MV-4-11 (cell line): ENCODE measurements at places on chromosomes 16 and 17.

DNA sequence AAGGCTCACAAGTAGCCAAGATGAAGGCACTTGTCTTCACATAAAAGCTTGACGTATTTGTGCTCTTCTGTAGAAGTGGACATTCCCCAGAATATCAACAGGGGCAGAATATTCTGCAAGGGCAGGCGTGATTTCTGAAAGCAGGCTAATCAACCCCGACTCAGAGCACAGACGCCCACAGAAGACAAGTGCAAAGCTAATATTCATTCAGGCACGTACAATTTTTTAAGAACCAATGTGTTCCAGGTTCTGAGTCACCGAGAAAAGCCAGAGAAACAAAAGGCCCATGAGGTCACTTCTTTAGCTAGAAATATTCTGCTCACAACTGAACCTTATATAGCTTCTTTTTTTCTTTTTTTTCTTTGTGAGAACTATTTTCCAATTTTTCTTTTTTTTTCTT is 121.6 kb downstream of the DNAH9 start:
- no peak for DNase-seq

GRCh38 chr17:60153606-60154390 is 4.0 kb downstream of the CA4 start:
- no peak for DNase-seq

- no peak for DNase-seq
Measured at GRCh38 chr17:2854143-2855055, 58.2 kb downstream of the RAP1GAP2 start.

- no peak for DNase-seq
Measured at GRCh38 chr17:28086519-28086918, 44.0 kb downstream of the NLK start.
